ENCODE measurements at places on chromosomes 1 and 21.

DNA sequence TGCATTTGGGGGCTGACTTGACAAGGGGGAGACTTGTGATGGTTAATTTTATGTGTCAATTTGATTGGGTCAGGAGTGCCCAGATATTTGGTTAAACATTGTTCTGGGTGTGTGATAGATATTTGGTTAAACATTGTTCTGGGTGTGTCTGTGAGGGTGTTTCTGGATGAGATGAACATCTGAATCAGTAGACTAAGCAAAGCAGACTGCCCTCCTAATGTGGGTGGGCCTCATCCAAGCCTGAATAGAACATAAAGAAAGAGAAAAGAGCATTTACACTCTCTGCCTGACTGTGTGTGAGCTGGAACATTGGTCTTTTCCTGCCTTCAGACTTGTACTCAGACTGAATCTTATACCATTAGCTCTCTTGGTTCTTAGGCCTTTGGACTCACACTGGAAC lies 113.5 kb downstream of the ODF2L start:
- DNase-seq, result no peak

DNA sequence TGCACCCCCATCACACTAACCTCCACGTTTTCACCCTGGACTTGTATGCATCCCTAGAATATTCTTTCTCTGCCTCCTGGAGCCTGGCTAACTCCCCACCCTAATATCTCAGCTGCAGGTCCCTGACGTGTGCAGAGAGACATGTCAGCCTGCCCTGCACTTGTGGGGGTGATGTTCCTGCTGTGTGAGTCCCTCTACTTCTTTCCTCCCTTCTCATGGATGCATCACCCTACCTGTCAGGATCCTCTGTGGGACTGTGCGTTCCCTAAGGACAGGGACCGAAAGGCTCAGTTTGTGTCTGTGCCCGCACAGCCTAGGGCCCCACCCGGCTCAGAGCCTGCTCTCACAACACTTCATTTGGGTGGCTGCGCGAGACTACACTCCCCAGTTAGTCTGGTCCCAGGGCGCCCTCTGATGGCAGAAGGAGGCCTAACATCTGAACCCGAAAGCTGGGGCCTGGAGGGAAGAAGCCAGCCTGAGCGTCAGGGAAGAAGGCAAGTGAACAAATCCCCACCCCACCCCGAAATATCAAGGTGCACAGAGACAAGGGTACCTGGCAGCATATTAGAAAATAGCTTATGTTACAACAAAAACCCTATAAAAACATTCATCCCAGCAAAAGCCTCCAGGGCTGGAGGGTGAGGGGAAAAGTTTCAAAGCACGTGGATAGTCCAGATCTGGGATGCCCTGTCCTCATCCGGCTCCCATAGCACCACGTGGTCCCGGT lies 3.7 kb downstream of the CD52 start:
- DNase-seq, result peak; percentile 72

GRCh38 chr1:6580119-6580592 lies 362 bp downstream of the ZBTB48 start:
- DNase-seq, result no peak

GRCh38 chr1:164498792-164499191 lies 60.2 kb upstream of the PBX1 start:
- no peak for DNase-seq

- DNase-seq, result no peak
Observed at GRCh38 chr1:94593611-94594010, 52.1 kb upstream of the F3 start.

- no peak for DNase-seq
Observed at GRCh38 chr1:22153660-22154437, 11.0 kb upstream of the WNT4 start.

GRCh38 chr1:90174246-90174645 lies 179.3 kb downstream of the ZNF326 start:
- no peak for DNase-seq

DNA sequence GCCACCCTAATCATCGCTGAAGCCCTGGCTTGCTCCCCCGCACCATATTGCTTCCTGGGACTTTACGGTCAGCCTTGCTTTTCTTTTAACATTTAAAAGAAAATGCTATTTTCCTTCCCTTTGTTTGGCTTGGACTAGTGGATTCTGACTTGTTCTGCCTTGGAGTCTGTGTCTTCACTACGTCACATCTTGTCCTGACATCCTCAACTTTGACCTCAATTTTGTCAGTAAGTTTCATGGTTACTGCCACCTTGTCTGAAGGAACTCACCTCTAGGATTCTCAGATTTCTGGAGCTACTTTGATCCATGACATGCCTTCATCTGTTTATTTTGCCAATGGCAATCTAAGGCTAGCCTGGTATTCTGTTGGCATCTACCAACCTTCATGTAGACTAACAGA lies 4.3 kb downstream of the RNASEL start:
- no peak for DNase-seq

DNA sequence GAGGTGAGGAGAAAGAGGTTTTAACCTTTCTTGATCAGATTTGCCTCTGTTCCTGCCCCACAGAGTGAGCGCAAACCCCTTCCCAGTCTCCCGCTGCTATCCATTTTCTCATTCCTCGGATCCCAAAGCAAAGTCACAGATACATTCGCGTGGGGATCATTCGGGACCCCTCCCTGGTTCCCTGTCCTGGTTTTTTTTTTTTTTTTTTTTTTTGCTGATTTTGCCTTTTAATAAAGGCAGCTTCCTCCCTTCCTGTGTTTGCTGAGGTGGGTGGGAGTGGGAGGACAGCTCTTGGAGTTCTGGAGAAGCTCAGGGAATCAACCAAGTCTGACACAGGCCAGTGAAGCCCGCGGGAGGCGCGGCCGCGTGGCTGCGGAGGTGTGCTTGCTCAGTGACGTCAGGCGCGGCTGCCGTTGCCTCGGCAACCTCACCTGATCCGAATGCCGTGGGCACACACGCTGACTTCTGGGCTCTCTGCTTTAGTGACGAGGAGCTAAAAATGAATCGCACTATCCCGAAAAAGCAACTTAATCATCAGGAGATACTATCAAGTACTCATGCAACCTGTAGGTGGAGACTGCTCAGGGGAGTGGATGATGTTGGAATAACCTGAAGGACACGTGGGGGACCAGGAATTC lies 106.4 kb downstream of the TBX19 start:
- peak; percentile 77 for DNase-seq

DNA sequence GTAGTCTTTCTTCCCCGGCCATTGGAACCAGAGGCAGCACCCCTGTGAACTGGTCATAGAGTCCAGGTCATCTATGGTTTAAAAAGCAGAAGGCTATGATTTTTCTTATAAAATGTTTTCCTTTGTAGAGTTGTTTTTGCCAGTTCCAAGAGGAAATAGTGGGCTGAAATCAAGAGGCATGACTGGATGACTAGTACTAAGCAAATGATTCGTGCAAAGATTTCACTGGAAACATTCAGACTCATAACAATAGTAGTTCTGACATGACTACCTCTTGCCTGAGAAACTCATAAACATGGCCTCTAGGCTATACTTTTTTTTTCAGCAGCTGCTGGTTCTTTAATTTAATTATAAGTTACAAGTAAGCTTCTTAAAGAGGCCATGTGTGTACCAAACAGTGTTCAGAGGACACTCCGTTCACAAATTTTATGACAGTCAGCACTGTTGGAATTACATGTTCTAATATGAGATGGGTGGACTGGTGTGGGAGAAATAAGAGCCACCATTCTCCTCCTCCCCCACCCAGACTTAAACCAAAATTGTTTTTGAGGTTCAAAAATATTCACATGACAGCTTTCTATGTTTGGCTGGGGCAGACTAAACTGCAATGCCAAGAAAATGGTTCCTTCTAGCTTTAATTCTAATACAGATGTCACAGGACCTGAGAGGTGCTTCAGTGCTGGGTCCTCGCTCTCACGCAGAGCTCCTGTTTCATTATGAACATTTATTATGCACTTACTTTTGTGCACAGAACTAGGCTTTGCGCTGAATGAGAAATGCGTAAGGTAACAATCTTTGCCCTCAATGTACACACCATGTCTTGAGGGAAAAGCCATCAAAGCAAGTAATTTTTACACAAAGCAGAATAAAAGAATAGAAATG lies 147.5 kb downstream of the ZC3H11B start:
- DNase-seq, result no peak
